ENCODE measurements at places on chromosomes 2 and 18.

GRCh38 chr2:237276716-237277490, 137.1 kb downstream of the COL6A3 start:
- peak; percentile 44 for DNase-seq

- DNase-seq, result peak; percentile 71
Measured at GRCh38 chr2:26745609-26746327, 18.3 kb upstream of the SLC35F6 start.

GRCh38 chr2:210128961-210129360, 42.2 kb downstream of the KANSL1L start:
- peak; percentile 1 for DNase-seq

DNA sequence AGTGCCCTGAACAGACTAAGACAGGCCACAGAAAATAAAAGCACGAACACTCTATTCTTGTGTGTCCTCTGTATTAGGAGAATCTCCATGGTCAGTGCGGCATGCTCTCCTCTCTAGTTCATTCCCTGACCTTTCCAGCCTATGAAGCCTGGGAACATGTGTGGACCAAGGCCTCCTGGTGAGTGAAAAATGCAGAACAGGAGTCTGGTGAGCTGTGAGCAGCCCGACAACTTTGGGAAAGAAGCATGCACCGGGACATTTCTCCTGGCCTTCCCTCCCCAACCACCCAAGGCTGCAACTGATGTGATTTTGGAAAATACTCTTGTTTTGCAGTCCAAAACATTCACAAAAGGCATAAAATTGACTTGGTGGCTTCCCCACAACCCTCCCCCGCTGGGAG, 878.3 kb upstream of the ID2 start:
- DNase-seq, result no peak

DNA sequence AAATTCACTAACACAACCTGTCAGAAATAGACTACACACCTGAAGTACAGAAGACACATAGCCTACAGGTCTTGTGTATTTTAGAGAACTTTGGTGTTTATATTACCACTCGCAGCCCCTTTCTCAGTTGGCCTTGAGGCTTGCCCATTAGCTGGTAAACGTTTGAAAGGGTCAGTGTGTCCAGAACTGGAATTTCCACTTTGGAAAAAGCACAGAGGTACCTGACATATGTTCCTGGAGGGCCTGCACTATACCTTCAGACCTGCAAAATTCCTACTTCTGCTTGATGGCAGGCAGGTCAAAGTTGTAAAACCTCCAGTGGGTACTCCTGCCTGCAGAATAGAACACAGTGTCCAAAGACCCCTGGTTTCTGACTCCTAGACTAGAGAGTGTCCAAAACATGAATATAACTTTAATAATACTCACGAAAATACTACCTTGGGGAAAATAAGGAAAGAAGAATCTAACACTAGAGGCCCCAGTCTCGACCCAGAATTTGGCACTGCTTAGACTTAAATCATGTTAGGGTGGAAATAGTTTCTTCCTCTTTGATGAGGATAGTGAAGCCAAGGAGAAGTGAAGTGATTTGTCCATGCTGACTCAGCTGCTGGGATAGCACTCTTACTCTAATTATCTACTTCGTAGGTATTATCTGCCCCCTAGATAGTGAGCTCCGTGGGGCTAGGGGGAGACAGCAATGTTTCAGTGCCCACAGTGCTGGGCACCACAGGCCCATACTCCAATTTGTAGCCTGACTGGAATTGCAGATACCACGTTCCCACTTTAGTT, 2.8 kb downstream of the KCTD1 start:
- DNase-seq, result no peak

DNA sequence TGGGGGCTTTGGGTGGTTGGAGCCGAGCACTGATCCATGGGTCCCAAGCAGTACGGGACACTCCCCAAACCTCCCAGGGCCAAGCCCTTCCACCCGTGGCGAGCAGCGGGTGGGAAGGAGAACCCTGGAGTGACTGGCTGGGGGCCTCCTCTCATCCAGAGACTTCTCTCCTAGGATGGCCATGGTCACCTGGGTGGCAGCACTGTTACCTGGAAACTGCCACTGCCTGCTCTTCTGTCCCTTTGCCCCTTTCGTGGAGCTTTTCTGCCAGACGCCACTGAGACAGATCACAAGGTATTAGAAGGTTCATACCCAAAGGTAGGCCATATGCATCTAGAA, 26.9 kb downstream of the CENPO start:
- no peak for DNase-seq

DNA sequence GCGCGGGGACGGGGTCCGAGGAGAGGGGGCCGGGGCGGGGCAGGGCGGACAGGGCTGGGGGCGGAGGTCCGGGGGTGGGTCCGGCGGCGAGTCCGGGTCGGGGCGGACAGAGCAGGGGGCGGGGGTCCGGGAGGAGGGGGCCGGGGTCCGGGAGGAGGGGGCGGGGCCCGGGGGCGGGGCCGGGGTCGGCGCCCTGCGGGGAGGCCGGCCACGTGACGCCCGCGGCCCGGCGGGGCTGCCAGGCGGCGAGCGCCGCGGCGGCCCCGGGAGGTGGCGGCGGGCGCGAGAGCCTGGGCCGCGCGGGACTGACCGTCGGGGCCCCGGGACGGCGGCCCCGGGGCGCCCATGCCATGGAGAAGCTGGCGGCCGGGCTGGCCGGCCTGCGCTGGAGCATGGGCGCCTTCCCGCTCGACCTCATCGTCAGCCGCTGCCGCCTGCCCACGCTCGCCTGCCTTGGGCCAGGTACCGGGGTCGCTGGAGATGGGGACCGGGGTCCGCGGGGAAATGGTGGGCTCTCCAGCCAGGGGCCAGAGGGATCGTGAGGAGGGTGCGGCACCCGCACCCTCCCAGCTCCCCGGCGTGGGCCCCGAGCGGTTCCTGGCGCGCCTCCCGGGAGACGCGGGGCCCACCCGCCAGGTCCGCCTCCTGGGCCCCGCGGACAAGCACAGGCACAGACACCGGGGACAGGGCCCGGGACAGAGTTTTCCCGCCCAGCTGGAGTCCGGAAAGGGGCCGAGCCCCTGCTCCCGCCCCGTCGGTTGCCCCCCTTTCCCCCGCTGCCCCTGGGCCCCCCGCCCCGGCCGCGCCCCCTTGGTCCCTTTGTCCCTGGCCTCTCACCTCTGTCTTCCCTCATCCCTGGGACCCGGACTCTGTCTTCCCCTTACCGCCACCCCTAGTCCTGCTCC, at the start of gene GAREM2:
Gene GAREM2, plus strand, starts transcription at position 218 of the 905 bp plus-strand sequence. Its CDS starts 133 bp downstream, at position 351.
- no peak for DNase-seq

- peak; percentile 63 for DNase-seq
Measured at GRCh38 chr18:58363767-58364540, 264.9 kb downstream of the ALPK2 start.

GRCh38 chr2:106561356-106561755, 74.2 kb downstream of the CD8B2 start:
- no peak for DNase-seq

- DNase-seq, result no peak
Measured at GRCh38 chr2:11224887-11225286, 69.6 kb downstream of the SLC66A3 start.

DNA sequence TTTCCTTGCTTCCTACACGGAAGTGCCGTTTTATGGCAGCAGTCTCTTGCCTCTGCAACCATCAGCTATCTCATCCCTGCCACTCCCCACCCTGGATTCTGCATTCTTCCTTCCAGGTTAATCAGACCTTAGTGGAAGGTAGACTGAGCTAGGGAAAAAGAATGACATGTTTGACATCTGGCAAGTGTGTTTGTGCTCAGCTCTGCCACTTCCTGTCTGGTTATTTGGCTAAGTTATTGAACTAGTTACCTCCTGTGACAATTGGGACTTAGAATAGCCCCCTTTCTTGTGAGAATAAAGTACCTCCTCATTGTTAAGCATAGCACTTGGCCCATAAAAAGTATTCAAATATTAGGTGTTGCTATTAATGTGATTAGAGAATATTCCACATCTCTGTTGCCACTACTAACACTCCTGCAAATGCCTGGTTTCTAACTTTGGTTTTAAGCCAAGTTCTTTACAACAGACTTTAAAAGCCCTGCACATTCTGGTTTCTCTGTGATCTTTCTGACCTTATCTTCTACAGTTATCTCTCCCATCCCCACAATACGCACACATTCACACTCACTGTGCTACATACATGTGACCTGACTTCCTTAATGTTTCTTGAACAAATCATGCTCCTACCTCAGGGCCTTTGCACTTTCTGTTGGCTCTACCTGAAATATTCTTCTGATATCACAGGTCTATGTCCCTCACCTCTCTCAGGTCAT, 10.8 kb upstream of the MAPRE2 start:
- DNase-seq, result no peak

All from AG10803 (cell line).